ENCODE measurements at places on chromosomes 3 and 15.

- no peak for DNase-seq
These were observed 62.8 kb downstream of the SGO1 start for GRCh38 chr3:20123131-20123652.

GRCh38 chr3:194868831-194869230, 183.1 kb downstream of the FAM43A start:
- no peak for DNase-seq

DNA sequence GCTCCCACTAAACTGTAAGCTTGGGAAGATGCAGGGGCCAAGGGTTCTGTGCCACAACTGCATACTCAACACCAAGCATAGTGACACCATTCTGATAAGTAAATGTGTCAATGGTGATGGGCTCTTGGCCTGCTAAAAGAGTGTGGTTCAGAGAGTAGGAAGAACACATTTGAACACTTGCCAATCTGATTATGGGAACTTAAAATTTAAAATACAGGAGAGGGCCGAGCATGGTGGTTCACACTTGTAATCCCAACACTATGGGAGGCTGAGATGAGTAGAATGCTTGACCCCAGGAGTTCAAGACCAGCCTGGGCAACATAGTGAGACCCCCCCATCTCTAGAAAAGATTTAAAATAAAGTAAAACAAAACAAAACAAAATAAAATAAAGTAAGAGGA, 34.1 kb downstream of the PTPN9 start:
- no peak for DNase-seq

- DNase-seq, result no peak
These were observed 138.0 kb downstream of the FBN1 start for GRCh38 chr15:48507416-48508065.

- no peak for DNase-seq
These were observed 40.9 kb upstream of the FBXL22 start for GRCh38 chr15:63556246-63556645.

GRCh38 chr15:41573396-41573795, 14.4 kb downstream of the TYRO3 start:
- no peak for DNase-seq

- DNase-seq, result no peak
These were observed 27.5 kb upstream of the EOMES start for GRCh38 chr3:27749643-27750042.

DNA sequence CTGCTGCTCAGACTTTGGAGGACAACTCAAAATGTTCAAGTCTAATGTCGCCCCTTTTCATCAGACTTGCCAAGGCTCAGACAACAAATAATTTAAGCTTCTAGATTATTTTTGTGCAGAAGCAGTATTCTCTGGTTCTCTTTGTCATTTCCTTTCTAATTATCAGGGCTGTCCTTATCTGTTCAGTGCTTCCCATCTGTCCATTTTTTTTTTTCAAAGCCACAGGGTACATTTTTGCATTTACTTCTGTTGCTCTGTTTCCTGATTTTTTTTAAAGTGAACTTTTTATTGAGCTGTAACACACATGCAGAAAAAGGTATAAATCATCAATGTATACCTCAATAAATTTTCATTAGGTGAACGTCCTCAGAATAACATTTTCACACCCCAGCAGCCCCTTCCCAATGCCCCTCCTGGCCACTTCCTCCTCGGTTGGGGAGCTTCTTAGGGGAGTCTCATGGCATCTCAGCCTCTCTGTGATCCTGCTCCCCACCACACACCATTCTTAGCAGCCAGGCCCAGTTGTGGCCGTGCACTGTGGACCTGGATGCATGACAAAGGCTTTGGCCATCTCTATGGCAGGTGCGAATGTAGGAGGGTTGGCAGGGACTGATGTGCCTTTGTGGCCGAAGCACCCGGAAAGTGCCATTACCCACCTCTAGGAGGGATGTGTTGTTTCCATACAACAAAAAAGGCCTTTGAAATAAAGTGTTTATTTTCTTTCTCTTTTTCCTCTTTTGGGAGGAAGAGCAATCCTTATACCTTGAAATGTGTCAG, 303.5 kb upstream of the LRRFIP2 start:
- DNase-seq, result no peak
